ENCODE measurements at places on chromosomes 11 and 22. TPM values are rescaled to one million over a fixed set of nuclear protein-coding genes. Genes with fewer than 3 reads are reported as not detected.
A peak's percentile ranks its signal among the peaks of the same experiment; 100 is the strongest.

The GNG3 gene
- 1.5 TPM for total RNA-seq

The MMP3 gene
- not detected for total RNA-seq

The SCN2B gene
- 2.3 TPM for total RNA-seq

GRCh38 chr11:31651822-31652221 is 142.3 kb downstream of the ELP4 start:
- no peak overlapping the region for H3K4me3 ChIP-seq
- no peaks in the 10 kb centered on the region for H3K36me3 ChIP-seq
- no peaks in the 10 kb centered on the region for H3K27me3 ChIP-seq
- peaks cover 2% of the 10 kb centered on the region for H3K4me1 ChIP-seq
- no peak overlapping the region for H3K27ac ChIP-seq

GRCh38 chr22:21972293-21972779 is 10.3 kb downstream of the TOP3B start:
- no peak overlapping the region for H3K4me3 ChIP-seq
- DNase-seq, result no peak
- no peak overlapping the region for H3K27ac ChIP-seq
- peaks cover 27% of the 10 kb centered on the region for H3K36me3 ChIP-seq

DNA sequence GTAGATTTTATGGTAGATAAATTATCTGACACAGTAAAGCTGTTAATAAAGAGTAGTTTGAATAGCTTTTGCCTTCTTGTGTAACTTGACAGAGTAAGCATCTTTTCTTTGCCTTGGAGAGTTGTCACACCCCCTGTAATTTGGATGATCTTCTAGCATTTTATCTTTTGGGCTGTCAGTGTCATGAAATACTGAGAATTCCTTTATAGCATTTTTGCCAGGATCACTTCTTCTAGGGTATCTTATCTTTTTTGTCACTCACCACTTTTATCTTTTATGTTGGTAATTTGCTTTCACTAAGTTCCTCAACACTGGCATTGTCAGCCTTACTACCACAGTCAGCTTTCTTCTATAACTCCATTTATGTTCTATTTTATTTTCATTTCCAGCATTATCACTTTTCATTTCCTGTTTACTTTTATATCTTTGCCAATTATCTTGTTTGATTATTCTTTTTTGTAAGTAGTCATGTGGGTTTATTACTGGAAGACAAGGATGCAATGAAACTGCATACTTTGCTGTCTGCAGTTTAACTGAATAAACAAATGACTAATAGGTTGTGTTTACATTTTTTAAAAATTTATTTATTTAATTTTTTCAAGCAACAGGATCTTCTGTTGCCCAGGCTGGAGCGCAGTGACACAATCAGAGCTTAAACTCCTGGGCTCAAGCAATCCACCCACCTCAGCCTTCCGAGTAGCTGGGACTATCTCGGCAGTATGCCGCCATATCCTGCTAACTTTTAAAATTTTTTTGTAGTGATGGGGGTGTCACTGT is 28.1 kb upstream of the ACAT1 start:
- H3K27me3 ChIP-seq, result no peaks in the 10 kb centered on the region
- peaks cover 25% of the 10 kb centered on the region for H3K36me3 ChIP-seq
- H3K4me3 ChIP-seq, result no peak overlapping the region
- H3K4me1 ChIP-seq, result no peaks in the 10 kb centered on the region
- no peak for DNase-seq

DNA sequence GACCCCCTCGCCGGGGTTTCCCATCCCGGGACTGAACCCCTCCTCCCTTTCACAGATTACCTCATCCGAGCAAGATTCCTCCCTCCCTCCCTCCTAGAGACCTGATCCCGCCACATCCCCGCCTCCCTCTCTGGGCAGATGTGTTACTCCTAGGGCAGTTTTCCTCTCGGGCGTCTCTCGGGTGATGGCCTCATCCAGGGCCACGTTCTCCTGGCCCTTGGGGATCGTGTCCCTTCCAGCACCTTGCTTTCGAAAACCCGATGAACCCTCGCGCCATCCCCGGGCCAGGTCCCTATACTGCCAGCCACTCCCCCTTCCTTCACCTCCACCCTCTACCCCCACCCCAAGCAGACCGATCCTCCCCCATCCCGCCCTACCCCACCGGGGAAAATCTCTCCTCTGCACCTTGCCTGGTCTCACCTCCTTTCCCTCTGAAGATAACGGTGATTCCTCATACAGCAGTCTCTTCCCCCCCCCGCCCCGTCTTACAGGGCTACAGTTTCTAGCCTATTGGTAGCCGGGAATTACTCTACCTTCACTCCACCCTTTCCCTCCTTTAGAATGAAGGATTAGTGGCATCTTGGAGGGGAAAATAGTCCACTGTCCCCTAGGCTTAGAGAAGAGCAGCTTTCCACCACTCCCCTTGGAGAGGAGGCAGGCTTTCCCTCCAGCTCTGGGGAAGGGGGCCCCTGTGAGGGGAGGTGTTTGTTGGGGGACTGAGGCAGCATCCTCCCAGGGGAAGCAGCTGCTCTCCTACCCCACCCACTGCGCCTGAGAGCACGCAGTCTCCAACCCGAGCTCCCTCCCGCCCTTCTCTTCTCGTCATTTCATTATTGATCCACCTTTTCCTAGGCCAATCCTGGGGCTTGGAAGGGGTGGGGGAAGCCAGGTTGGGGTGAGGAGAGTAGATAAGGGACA is 1.2 kb downstream of the KMT2A start:
- H3K27ac ChIP-seq, result peak overlapping the region; percentile 92
- peak; percentile 51 for DNase-seq
- peak overlapping the region; percentile 89 for H3K4me3 ChIP-seq
- H3K4me1 ChIP-seq, result peaks cover 52% of the 10 kb centered on the region
- no peaks in the 10 kb centered on the region for H3K27me3 ChIP-seq
- H3K36me3 ChIP-seq, result no peaks in the 10 kb centered on the region

DNA sequence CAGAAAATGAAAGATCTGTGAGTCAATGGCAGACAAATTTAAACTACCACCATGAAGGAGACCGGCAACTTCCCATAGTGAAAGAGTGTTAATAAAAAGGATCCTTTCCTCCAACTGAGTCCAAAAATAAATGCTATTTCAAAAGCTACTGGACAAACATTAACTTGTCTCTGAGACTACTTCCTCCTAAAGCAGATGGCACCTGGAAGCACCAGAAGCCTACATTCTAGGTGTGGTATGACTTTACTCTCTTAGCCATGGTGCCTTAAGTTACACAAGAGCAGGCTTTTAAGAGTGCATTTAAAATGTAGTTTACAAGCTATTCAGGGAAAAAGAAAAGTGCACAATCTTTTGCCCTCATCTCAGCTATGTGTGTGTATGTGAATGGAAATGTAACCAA is 2.5 kb downstream of the ARHGAP32 start:
- H3K27me3 ChIP-seq, result no peaks in the 10 kb centered on the region
- peaks cover 14% of the 10 kb centered on the region for H3K36me3 ChIP-seq
- H3K27ac ChIP-seq, result peak overlapping the region; percentile 43

DNA sequence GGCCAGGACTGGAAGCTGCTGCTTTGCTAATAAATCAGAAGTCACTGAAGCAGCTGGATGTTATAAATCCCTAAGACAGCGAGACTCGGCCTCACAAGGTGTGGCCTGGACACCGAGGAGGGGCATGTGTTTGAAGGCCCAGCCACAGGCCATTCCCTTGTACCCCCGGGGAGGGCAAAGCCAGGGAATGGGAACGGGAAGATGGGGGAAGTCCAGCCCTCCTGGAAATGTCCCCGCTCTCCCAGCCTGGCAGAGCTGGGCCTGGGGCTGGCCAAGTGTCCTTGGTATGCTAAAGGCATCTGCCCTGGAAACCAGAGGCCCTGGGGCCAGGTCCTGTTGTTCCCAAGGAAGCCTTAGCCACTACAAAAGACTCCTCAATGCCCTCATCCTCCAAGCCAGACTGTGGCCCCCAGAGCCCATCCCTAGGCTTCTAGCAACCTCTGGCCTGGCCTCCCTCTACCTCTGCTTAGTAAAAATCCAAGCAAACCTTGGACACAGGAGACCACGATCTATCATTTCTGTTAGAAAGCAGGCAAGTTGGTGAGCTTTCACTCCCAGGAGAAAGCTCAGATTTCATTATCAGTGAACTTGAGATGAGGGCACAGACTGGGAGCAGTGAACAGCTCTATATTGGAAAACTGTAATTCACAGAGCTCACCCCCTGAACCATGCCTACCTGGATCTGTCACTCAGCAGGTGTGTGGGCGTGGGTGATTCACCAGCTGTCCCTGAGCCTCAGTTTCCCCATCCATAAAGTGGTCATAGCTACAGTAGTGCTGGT is 11.0 kb downstream of the CHST1 start:
- peak overlapping the region; percentile 30 for H3K27ac ChIP-seq
- no peak overlapping the region for H3K4me3 ChIP-seq
- H3K36me3 ChIP-seq, result no peaks in the 10 kb centered on the region
- peaks cover 8% of the 10 kb centered on the region for H3K27me3 ChIP-seq
- DNase-seq, result peak; percentile 36
- H3K4me1 ChIP-seq, result peaks cover 12% of the 10 kb centered on the region

- H3K4me1 ChIP-seq, result peaks cover 36% of the 10 kb centered on the region
- peaks cover 21% of the 10 kb centered on the region for H3K27me3 ChIP-seq
- H3K36me3 ChIP-seq, result no peaks in the 10 kb centered on the region
- peak; percentile 72 for DNase-seq
Measured at GRCh38 chr22:38461414-38462081, 6.3 kb upstream of the KDELR3 start.

DNA sequence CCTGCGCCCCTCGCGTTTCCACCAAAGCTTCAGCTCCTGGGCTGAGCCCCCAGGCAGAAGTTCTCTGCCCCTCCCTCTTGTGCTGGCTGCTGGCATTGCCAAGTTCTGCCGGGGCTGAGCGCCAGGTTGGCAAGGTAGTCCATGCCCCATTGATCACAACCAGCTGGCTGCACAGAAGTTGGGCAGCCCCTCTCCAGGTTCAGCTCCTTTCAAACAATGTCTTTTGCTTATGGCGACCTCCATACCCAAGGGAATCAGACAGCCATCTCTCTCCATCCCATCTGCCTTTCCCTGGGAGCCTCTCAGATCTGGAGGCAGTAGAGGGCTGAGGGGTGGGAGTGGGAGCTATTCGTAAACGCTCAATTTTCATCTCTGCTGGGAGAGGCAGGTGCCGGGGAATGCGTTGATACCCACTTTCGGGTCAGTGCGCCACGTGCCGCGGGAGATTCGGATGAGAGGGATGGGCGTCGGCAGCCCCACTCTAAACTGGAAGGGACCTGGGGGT is 1.5 kb downstream of the ADAMTS8 start:
- no peak for DNase-seq
- H3K27ac ChIP-seq, result no peak overlapping the region
- H3K36me3 ChIP-seq, result peaks cover 1% of the 10 kb centered on the region
- H3K4me3 ChIP-seq, result peak overlapping the region; percentile 63
- peaks cover 75% of the 10 kb centered on the region for H3K27me3 ChIP-seq

DNA sequence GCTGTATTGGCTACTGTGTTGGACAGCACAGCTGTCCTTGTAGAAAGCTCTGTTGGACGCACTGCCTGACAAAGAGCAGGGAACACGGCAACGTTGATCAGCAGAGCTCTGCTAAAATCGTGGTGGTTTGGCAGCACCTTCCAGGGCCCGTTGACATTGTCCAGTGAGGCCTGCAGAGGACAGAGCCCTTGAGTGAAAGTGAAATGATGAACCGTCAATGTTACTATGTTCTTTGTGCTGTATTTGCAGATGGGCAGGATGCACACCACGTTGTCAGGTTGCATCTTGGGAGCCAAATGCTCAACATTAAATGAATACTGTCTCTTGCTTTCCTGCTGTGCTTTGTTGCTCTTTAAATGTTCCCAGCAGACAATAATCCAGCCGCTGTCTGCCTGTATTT is 69.7 kb downstream of the NELL1 start:
- no peaks in the 10 kb centered on the region for H3K36me3 ChIP-seq
- no peak overlapping the region for H3K4me3 ChIP-seq
- no peak overlapping the region for H3K27ac ChIP-seq
- H3K4me1 ChIP-seq, result no peaks in the 10 kb centered on the region
- H3K27me3 ChIP-seq, result peaks cover 13% of the 10 kb centered on the region

DNA sequence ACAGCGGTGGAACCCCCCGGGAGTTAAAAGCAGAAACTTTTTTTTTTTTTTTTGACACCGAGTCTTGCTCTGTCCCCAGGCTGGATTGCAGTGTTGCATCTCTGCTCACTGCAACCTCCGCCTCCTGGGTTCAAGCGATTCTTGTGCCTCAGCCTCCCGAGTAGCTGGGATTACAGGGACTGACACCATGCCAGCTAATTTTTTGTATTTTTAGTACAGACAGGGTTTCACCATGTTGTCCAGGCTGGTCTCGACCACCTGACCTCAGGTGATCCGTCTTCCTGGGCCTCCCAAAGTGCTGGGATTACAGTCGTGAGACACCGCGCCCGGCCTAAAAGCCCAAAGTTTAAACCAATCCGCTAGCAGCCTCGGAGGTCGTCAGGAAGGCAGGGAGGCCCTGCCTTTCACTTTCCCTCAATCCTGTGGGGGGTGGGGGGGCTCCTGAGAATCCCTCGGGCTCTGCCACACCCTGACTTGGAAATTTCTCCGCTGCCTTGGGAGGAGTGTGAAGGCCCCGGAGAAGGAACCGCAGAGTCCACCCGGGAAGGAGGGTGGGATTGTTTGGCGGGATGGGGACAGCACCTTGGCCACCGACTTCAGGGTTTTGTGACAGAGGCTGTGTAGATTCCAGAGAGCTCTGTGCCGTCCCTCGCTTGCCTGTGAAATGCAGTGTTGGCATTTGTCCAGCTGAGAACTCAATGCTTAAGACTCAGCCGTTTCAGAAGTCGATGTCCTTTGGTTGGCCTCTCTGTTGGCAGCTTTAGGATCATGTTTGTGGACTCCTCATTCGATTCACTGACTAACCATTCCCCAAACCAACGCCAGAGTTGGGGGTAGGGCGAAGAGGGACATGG is 1.0 kb downstream of the ARHGAP8 start:
- H3K4me3 ChIP-seq, result peak overlapping the region; percentile 83
- no peaks in the 10 kb centered on the region for H3K36me3 ChIP-seq
- DNase-seq, result peak; percentile 70
- peaks cover 51% of the 10 kb centered on the region for H3K4me1 ChIP-seq

- no peaks in the 10 kb centered on the region for H3K4me1 ChIP-seq
- no peak overlapping the region for H3K27ac ChIP-seq
- H3K4me3 ChIP-seq, result no peak overlapping the region
Measured at GRCh38 chr11:65625628-65626342, 10.2 kb downstream of the PCNX3 start.

Measured in mesothelial cell of epicardium (in vitro differentiated cells).